ENCODE measurements at places on chromosomes 6 and 20. TPM values are rescaled to one million over a fixed set of nuclear protein-coding genes. Genes with fewer than 3 reads are reported as not detected.

The YIPF3 gene
- total RNA-seq: 131 TPM

The SLC24A3 gene
- total RNA-seq: 1.5 TPM

The PKIB gene
- 2.6 TPM for total RNA-seq

The DPPA5 gene
- total RNA-seq: not detected

The DNMT3B gene
- total RNA-seq: 1.2 TPM

The LTB gene
- 0.17 TPM for total RNA-seq

The NTSR1 gene
- total RNA-seq: not detected

The FRMD1 gene
- not detected for total RNA-seq

The EGFL8 gene
- total RNA-seq: 1.6 TPM

The TCP11 gene
- total RNA-seq: not detected

The KCNK15 gene
- total RNA-seq: 1.5 TPM

The PFDN4 gene
- 36.2 TPM for total RNA-seq

The C6orf58 gene
- 0.35 TPM for total RNA-seq

The RPS21 gene
- total RNA-seq: 1,647 TPM

The ARID1B gene
- 27.5 TPM for total RNA-seq

The HLA-C gene
- 315 TPM for total RNA-seq

The ZNF165 gene
- under 0.01 TPM for total RNA-seq

The C2 gene
- 9.6 TPM for total RNA-seq

The TRIM15 gene
- total RNA-seq: not detected

The CCN6 gene
- not detected for total RNA-seq

The ELOVL2 gene
- total RNA-seq: 0.09 TPM

The TENT5A gene
- 9.9 TPM for total RNA-seq

The LPA gene
- total RNA-seq: not detected

The STXBP5 gene
- 64.3 TPM for total RNA-seq

The LHFPL5 gene
- total RNA-seq: not detected

The FAM83C gene
- total RNA-seq: not detected

The VIP gene
- not detected for total RNA-seq

The MACROD2 gene
- not detected for total RNA-seq

The OR2J3 gene
- not detected for total RNA-seq

The HSPA12B gene
- total RNA-seq: 5.0 TPM

The PMEPA1 gene
- total RNA-seq: 1.7 TPM

The CLPSL2 gene
- total RNA-seq: not detected

The BACH2 gene
- total RNA-seq: 1.0 TPM

The SDCBP2 gene
- 5.8 TPM for total RNA-seq

The SCGN gene
- 0.12 TPM for total RNA-seq

The PGBD1 gene
- total RNA-seq: 3.7 TPM

The NT5E gene
- 65.3 TPM for total RNA-seq

The ZBTB46 gene
- total RNA-seq: 3.4 TPM

The APOM gene
- 0.51 TPM for total RNA-seq

The TAAR6 gene
- not detected for total RNA-seq

The DEFB121 gene
- total RNA-seq: not detected

The HTR1E gene
- total RNA-seq: not detected

All from pericardium fibroblast (primary cell).